ENCODE measurements at places on chromosomes 12 and 14.

GRCh38 chr12:12788675-12789368, 3.4 kb downstream of the APOLD1 start:
- DNase-seq, result peak; percentile 36

DNA sequence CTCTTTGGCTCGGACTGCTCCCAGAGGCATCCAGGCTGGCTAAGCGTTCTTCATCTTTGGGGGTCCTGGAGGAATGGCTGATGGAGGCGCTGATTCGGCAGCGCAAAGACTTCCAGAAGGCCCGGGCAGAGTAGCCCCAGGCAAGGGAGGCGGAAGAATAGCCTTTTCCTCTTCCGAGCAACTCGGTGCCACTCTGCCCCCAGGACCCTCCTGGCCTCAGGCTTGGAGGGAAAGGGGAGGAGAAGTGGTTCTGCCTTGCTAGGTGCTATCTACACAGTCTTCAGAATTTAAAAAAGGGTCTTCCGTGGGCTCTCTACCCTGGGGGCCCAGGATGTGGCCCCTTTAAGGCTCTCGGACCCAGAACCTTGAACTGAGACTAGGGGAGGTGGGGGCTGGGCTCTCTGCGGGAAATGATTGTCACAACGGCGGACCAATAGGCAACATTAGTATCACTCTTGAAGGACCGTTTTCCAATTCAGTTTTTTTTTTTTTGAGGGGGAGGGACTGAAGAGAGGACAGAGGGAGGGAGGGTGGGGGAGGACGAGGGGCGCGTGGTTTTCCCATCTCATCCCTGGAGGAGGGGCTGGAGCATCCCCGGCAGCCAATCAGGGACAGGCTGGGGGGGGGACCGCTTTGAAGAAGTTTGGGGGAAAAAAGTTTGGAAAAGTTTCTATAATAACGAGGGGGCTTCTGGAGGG, at the start of gene NFATC4:
Gene NFATC4, plus strand, starts transcription at position 671 of the 698 bp plus-strand sequence. CDS start 157 bp downstream, outside the sequence.
- no peak for DNase-seq

GRCh38 chr12:46908236-46908935, 82.6 kb upstream of the SLC38A4 start:
- DNase-seq, result no peak

DNA sequence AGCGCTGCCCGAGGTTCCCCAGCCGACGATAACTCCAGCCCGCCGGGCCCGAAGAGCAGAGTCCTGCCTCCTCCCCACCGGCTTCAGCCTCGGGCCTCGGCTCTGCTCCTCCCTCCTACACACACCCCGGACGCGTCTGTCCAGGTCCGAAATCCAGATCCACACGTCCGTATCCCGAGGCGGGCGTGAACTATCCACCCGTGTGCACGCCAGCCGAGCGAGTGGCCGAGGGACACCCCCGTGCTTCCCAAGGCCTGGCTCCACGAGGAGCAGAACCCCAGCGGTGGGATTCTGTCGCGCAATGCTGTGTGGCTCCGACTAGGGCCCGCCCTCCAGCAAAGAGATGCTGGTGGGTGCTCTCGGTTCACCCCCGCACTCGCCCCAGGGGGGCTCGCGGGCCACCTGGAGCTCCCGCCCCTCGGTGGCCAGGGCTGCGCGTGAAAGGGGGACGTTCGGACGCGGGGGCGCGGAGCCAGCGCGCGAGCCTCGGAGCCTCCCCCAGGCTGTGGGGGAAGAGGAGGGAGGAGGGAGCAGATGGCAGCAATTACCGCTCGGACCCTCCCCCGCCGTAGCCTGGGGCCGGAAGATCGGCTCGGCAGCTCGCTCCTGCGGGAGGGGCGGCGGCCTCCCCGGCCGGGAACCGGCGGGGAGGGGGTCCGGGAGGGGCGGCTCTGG, 18.9 kb upstream of the ANKRD33 start:
- no peak for DNase-seq

DNA sequence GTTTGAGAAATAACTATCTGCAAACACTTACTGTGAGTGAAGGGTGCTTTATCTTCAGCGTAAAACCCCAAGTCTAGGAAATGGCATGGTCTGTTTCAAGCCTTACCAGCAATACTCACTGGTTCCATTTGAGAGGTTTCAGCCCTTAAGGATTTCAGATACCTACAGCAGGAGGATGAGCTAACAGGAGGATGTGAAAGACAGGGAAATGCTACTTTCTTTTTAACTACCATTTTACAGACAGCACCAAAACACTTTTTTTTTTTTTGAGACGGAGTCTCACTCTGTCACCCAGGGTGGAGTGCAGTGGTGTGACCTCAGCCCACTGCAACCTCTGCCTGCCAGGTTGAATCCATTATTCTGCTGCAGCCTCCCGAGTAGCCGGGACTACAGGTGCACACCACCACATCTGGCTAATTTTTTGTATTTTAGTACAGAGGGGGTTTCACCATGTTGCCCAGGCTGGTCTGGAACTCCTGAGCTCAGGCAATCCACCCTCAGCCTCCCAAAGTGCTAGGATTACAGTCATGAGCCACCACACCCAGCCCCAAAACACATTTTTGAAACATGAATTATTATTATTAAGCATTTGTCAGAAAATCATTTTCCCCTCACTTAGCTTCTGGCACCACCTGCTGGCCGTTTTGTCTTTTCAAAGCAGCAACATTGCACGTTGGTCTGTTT, 4.6 kb downstream of the MTRFR start:
- peak; percentile 62 for DNase-seq

- no peak for DNase-seq
Measured at GRCh38 chr14:70857496-70857890, 48.2 kb upstream of the MAP3K9 start.

- no peak for DNase-seq
Measured at GRCh38 chr14:67710209-67710608, 8.5 kb downstream of the RDH12 start.

DNA sequence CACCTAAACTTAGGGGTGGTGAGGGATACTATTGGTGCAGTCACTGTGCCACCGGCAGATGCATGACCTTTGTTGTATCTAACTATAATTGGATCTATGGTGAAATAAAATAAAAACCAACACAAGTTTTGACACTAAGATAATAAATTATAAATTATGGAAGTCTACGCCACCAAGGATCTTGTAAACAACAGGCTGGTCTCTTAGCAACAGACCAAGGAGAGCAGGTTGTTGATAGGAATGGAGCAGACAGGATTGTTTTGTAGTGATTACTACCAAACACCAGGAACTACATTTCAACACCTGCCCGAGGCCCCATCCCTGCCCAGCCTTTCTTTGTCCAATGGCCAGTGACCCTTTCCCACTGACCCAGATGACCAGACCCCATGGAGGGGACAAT, 1178.0 kb downstream of the VRK1 start:
- DNase-seq, result no peak

DNA sequence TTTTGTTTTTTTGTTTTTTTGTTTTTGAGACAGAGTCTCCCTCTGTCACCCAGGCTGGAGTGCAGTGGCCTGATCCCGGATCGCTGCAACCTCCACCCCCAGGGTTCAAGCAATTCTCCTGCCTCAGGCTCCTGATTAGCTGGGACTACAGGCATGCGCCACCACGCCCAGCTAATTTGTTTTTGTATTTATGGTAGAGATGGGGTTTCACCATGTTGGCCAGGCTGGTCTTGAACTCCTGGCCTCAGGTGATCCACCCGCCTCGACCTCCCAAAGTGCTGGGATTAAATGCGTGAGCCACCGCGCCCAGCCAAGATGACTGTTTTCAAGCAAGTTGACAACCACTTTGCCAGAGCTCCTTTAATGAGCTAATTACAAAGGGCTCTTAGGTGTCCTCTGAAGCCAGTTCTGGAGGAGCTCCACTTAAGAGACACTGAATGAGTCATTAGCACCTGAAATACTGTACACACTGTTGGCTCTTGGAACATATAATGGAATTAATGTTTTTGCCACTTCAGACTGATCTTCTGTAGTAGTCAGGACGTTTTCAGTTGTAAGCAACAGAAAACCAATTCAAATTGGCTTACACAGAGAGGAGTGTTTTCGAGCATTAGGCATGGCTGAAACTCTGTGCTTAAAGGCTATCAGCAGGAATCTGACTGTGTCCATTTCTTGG, 55.4 kb upstream of the MED13L start:
- no peak for DNase-seq

GRCh38 chr14:105046891-105047282, 18.3 kb downstream of the GPR132 start:
- no peak for DNase-seq

- DNase-seq, result no peak
Measured at GRCh38 chr12:64992641-64993040, 128.5 kb downstream of the WIF1 start.

DNA sequence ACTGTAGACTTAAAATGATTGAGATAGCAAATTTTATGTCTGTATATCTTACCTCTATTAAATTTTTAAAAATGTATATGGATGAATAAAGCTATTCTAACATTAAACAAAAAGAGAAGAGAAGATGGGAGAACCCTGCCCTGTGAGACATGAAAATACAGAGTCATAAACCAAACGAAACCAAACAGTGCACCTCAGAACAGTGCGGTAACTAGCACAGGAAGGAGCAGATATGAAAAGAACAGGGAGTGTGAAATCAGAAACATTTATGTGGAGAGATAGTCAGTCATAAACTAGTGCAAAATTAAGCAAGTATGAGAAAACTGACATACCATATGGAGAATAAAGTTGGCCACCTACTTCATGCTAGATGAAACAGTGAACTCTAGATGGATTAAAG, 135.1 kb downstream of the ERC1 start:
- no peak for DNase-seq

DNA sequence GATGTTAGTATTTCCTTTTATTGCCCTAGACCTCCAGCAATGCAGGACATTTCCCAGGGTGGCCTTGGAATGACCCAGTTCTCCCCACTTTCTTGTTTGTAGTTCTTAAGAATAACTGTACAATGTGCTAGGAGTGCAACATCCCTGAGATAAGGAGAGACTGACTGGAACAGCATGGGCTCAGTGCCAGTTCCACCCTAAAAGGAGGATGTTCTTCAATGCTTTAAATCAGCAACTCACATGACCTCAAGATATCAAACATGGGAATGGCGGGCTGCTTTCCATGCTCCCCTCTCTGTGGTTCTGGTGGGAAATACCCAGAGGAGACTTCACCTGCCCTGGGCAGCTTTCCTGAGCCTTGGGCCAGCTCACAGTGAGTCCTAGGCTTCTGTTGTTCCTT, 766.9 kb upstream of the FBXO33 start:
- no peak for DNase-seq

DNA sequence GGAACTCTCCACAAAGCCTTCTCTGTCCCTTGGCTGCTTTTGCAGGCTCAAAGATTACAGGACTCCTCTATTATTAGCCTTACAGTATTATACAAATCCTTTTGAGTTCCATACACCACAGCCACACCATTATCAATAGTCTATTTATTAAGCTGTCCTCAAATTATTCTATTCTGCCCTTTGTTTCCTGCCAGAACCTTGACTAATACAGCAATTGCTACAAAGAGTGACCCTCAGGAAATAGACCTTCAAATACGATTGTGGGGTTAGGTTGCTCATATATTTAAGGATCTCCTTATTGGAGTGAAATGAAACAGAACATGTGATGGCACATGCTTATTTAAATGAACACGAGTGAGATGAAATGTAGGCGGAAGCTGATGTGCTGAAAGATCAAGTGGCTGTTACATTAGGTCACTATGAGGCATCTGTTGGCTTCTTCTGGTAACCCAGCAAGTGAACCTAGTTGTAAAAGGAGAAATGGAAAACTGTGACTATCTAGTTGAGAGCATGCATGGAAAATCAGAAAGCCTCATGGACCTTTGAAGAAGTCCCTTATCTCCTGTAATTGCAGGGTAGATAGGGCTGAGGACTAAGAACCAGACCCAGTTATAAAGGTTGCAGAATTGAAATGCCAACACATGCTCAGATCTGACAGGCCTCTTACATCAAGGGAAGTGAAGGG, 75.5 kb downstream of the AVPR1A start:
- DNase-seq, result no peak

- DNase-seq, result no peak
Measured at GRCh38 chr12:111203446-111203845, 165.4 kb downstream of the PHETA1 start.

DNA sequence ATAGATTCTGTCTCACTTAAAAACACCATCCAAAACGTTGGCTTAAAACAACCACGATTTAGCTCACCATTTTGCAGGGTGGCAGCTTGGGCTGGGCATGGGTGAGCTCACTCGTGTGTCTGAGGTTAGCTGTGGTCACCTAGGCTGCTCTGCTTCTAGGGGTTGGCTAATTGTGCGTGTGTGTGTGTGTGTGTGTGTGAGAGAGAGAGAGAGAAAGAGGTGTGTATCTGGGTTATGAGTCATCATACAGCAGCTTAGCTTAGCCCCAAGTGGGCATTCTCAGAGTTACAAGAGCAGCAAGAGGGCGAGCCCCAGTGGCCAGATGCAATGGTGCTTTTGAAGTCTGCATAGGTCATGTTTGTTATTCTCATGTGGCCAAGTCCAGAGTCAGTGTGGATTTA, 6.0 kb downstream of the FBXW8 start:
- DNase-seq, result peak; percentile 13

DNA sequence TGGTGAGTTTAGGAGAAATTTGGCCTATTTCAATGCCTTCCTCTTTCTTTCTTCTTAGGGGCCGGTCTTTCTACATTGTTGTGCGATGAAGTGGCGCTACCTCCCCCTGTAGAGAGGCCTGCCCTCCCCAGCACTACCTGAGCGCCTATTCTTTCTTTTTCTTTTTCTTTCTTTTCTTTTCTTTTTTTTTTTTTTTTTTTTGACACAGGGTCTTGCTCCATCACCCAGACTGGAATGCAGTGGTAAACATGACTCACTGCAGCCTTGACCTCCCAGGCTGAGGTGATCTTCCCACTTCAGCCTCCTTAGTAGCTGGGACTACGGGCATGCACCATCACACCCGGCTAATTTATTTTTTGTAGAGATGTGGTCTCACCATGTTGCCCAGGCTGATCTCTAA, 136.1 kb upstream of the MAX start:
- no peak for DNase-seq

- no peak for DNase-seq
Measured at GRCh38 chr14:71524320-71524982, 407.8 kb upstream of the RGS6 start.

GRCh38 chr12:97464385-97465321, 2.0 kb downstream of the RMST start:
- no peak for DNase-seq

GRCh38 chr14:40859055-40859454, 747.6 kb upstream of the LRFN5 start:
- DNase-seq, result no peak

- DNase-seq, result no peak
Measured at GRCh38 chr14:69288956-69289705, 29.2 kb downstream of the GALNT16 start.

- no peak for DNase-seq
Measured at GRCh38 chr14:55129428-55130195, 560 bp downstream of the LGALS3 start.

DNA sequence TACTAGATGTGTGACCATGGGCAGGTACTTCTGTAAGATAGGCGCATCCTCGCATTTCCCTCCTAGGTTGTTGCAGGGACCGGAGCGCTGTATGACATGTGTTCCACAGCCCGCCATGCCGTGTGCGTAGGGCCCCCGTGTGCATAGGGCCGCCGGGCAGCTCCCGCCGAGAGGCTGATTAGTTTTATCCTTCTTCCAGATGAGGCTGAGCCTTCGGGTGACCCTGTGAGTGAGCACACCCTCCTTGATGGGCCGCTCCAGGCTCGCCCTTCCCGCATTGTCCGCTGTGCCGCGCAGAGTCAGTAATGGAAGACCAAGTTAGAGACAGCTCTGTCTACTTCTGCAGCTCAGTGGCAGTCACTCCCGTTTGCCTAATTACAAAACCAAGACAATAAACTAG, 72.9 kb upstream of the DYNC1H1 start:
- no peak for DNase-seq
